Airway epithelial cell (primary cell): ENCODE measurements at places on chromosomes 12 and 14. TPM values are rescaled to one million over a fixed set of nuclear protein-coding genes. Genes with fewer than 3 reads are reported as not detected.

DNAJC22 gene
- 0.35 and 0.84 TPM in 2 replicates for total RNA-seq

EPYC gene
- total RNA-seq: not detected in 2 replicates

STAT6 gene
- total RNA-seq: 65.3 and 78.1 TPM in 2 replicates

HOXC12 gene
- total RNA-seq: not detected in 2 replicates

CHGA gene
- total RNA-seq: 0.07 TPM in 1 of 2 replicates, not detected in the other

TAS2R31 gene
- total RNA-seq: 0.99 TPM in 1 of 2 replicates, not detected in the other

TAC3 gene
- not detected in 2 replicates for total RNA-seq

ART4 gene
- not detected in 2 replicates for total RNA-seq

IAPP gene
- total RNA-seq: not detected in 2 replicates

L2HGDH gene
- 5.9 and 8.8 TPM in 2 replicates for total RNA-seq

AKAP3 gene
- total RNA-seq: 0.07 TPM in 1 of 2 replicates, not detected in the other

DDN gene
- 0.28 and 0.78 TPM in 2 replicates for total RNA-seq

CHPT1 gene
- total RNA-seq: 10.2 and 15.5 TPM in 2 replicates

OVCH1 gene
- not detected in 2 replicates for total RNA-seq

SOX5 gene
- total RNA-seq: 0.14 and 0.42 TPM in 2 replicates
